ENCODE measurements at places on chromosomes 2 and 18.

GRCh38 chr2:108904680-108905079 is 84.3 kb downstream of the EDAR start:
- no peaks in the 10 kb centered on the region for H3K27me3 ChIP-seq
- no peaks in the 10 kb centered on the region for H3K36me3 ChIP-seq
- peaks cover 7% of the 10 kb centered on the region for H3K4me1 ChIP-seq
- no peak for DNase-seq

DNA sequence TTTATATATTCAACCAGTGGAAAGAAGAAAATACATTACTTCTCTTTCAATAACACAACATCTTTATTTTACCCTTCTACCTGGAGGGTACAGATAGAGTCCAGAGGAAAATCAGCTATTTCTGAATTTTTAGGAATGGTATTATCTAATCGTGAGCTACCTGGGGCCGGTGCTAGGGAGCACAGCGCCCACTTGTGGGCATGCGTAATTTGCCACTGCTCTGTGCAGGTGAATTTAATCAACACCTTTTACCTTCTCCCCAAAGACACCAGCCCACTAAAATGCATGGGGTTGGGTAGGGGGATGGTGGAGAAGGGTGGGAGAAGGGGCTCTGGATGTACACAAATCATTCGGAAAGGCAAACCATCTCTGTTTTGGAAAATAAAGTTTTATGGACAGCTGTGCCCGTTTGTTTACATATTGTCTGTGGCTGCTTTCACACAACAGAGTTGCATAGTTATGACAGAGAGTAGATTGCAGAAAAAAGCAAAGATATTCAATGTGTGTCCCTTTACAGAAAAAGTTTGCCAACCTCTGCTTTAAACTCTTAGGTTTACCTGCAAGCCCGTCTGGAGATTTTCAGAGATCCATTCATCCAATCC is 51.5 kb upstream of the DCC start:
- H3K27me3 ChIP-seq = no peaks in the 10 kb centered on the region
- no peak overlapping the region for H3K4me3 ChIP-seq
- no peaks in the 10 kb centered on the region for H3K4me1 ChIP-seq
- no peaks in the 10 kb centered on the region for H3K36me3 ChIP-seq
- DNase-seq = no peak

- no peak overlapping the region for H3K27ac ChIP-seq
- H3K36me3 ChIP-seq = no peaks in the 10 kb centered on the region
- no peak for DNase-seq
- no peaks in the 10 kb centered on the region for H3K4me1 ChIP-seq
These were observed 341.5 kb upstream of the TMEFF2 start for GRCh38 chr2:192535956-192536921.

DNA sequence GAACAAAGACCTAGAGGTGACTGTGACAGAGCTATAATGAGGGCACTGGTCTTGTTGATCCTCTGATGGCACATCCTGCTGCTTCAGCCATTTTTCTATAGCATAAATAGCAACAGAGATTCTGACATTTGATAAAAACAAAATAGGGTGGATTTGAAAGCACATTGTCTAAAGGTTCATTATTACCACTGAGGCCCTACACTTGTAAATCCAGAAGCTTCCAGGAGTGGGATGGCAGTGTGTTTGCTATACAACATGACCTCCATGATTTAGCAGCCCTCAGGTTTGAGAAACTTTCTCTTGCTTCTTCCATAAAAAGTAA is 93.2 kb upstream of the CD302 start:
- H3K27ac ChIP-seq = no peak overlapping the region
- no peaks in the 10 kb centered on the region for H3K36me3 ChIP-seq
- no peaks in the 10 kb centered on the region for H3K4me1 ChIP-seq
- no peak for DNase-seq
- H3K27me3 ChIP-seq = no peaks in the 10 kb centered on the region

DNA sequence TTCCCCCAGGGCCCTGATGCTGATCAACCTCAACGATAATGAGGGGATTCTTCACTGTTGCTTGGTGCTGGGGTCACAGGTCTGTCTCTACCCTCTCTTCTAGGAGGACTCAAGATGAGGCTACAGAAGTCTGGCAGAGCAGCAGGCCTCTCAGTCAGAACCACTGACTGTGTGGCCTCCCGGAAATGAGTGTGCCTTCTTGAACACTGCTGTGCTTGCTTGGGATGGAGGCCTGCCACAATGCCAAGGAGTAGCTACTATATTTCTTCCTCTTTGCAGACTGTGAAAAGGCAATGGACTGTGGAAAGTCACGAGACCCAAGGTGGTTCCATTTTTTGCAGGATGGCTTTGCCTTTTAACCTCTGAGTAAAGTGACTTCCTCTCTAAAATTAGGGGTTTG is 5.8 kb upstream of the HOXD1 start:
- peak; percentile 9 for DNase-seq
- no peaks in the 10 kb centered on the region for H3K36me3 ChIP-seq
- H3K27ac ChIP-seq = no peak overlapping the region

GRCh38 chr2:231449503-231450054 is 14.7 kb downstream of the NCL start:
- no peak for DNase-seq
- H3K36me3 ChIP-seq = peaks cover 8% of the 10 kb centered on the region
- no peak overlapping the region for H3K4me3 ChIP-seq

GRCh38 chr2:230798769-230799399 is 65.9 kb upstream of the ITM2C start:
- no peaks in the 10 kb centered on the region for H3K27me3 ChIP-seq
- peaks cover 21% of the 10 kb centered on the region for H3K4me1 ChIP-seq
- no peak for DNase-seq
- peaks cover 18% of the 10 kb centered on the region for H3K36me3 ChIP-seq
- H3K4me3 ChIP-seq = no peak overlapping the region

GRCh38 chr2:197372592-197372991 is 62.0 kb upstream of the ANKRD44 start:
- H3K27me3 ChIP-seq = no peaks in the 10 kb centered on the region
- no peak for DNase-seq
- no peaks in the 10 kb centered on the region for H3K4me1 ChIP-seq
- H3K36me3 ChIP-seq = no peaks in the 10 kb centered on the region

GRCh38 chr2:954687-955000 is 4.0 kb downstream of the SNTG2 start:
- no peak overlapping the region for H3K27ac ChIP-seq
- no peak overlapping the region for H3K4me3 ChIP-seq
- H3K27me3 ChIP-seq = peaks cover 14% of the 10 kb centered on the region
- no peak for DNase-seq
- peaks cover 2% of the 10 kb centered on the region for H3K4me1 ChIP-seq

DNA sequence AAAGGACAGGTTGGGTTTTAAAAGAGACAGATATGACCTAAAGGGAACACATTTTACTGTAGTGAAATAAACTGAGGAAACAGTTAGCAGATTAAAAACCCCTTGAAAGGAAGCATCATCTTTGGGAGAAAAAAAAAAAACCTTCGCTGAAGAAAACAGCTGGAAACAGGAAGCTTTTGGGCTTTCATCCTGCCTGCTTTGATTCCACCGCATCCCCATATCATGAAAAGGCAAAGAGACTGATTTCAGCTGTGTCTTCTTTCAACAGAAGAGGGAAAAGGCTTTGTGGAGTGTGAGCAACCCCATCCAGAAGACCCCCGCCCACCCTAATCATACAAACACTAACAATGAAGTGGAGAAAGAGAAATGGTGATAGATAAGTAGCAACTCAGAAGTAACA is 86.4 kb downstream of the TCF4 start:
- no peaks in the 10 kb centered on the region for H3K27me3 ChIP-seq
- H3K27ac ChIP-seq = no peak overlapping the region
- H3K4me1 ChIP-seq = no peaks in the 10 kb centered on the region
- H3K36me3 ChIP-seq = no peaks in the 10 kb centered on the region
- H3K4me3 ChIP-seq = no peak overlapping the region

- no peaks in the 10 kb centered on the region for H3K4me1 ChIP-seq
- H3K36me3 ChIP-seq = no peaks in the 10 kb centered on the region
- DNase-seq = no peak
- no peaks in the 10 kb centered on the region for H3K27me3 ChIP-seq
- no peak overlapping the region for H3K27ac ChIP-seq
These were observed 124.6 kb downstream of the SPOPL start for GRCh38 chr2:138626148-138626547.

GRCh38 chr2:96883306-96883705 is 13.4 kb upstream of the SEMA4C start:
- no peak for DNase-seq
- H3K36me3 ChIP-seq = no peaks in the 10 kb centered on the region
- no peaks in the 10 kb centered on the region for H3K27me3 ChIP-seq
- no peak overlapping the region for H3K27ac ChIP-seq
- H3K4me3 ChIP-seq = no peak overlapping the region
- H3K4me1 ChIP-seq = peaks cover 14% of the 10 kb centered on the region

DNA sequence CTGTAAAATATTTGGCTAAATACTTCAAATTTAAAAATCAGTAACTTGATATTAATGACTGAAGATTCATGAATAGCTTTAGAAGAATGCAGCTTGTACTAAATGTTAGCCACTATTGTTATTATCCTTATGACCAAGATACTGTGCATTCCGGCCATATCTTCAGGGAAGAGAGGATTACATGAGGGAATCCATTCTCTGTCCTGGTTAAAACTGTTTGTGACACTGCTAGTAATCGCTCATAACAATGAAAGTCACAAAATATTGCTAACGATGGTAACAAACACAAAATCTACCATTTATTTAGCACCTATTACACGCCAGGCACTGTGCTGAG is 217.7 kb downstream of the PRKCE start:
- no peak overlapping the region for H3K27ac ChIP-seq
- H3K4me1 ChIP-seq = peaks cover 8% of the 10 kb centered on the region
- H3K4me3 ChIP-seq = no peak overlapping the region
- DNase-seq = no peak
- H3K36me3 ChIP-seq = no peaks in the 10 kb centered on the region

DNA sequence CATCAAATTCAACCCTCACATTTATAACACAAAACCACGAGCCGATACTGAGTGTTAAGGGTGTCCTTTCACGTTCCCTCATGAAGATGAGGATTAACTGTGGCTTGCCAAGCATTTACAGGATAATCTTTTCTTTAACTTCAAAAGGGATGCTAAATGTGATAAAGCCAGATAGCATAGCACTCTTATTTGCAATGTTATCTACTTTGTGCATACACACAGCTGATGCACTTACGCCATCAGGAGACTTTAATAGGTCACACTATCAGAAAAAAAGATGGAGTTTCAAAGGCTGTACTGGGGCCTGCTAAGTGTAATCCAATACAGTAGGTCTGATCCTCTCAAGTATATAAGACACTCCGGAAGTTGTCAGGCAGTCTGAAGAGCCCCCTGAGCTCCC is 572.7 kb downstream of the PIK3C3 start:
- H3K27ac ChIP-seq = no peak overlapping the region
- DNase-seq = no peak
- H3K4me3 ChIP-seq = no peak overlapping the region
- H3K36me3 ChIP-seq = no peaks in the 10 kb centered on the region
- H3K4me1 ChIP-seq = no peaks in the 10 kb centered on the region

GRCh38 chr2:45390441-45390840 is 220.6 kb downstream of the SRBD1 start:
- no peaks in the 10 kb centered on the region for H3K4me1 ChIP-seq
- no peak for DNase-seq
- H3K27ac ChIP-seq = no peak overlapping the region
- no peaks in the 10 kb centered on the region for H3K36me3 ChIP-seq

GRCh38 chr2:204691911-204692510 is 146.7 kb downstream of the PARD3B start:
- no peak for DNase-seq
- H3K4me3 ChIP-seq = no peak overlapping the region
- no peak overlapping the region for H3K27ac ChIP-seq
- H3K36me3 ChIP-seq = no peaks in the 10 kb centered on the region
- H3K4me1 ChIP-seq = no peaks in the 10 kb centered on the region

DNA sequence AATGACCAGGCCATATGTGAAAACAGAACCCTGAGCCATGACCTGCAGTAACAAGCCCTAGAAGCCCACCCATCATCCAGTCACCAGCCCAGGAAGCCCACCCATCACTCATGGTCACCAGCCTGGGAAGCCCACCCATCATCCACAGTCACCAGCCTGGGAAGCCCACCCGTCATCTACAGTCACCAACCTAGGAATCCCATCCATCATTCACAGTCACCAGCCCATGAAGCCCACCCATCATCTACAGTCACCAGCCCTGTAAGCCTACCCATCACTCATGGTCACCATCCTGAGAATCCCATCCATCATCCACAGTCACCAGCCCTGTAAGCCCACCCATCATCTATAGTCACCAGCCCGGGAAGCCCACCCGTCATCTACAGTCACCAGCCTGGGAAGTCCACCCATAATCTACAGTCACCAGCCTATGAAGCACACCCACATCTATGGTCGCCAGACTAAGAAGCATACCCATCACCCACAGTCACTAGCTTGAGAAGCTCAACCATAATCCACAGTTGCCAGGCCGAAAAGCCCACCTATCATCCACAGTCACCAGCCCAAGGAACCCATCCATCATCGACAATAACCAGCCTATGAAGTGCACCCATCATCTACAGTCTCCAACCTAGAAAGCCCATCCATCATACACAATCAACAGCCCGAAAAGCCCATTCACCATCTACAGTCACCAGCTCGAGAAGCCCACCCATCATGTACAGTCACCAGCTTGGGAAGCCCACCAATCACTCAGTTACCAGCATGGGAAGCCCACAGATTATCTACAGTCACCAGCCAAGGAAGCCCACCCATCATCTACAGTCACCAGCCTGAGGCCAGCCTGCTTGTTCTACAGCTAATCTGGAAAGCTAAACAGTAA is 91.9 kb downstream of the TWIST2 start:
- peak; percentile 53 for DNase-seq
- H3K27me3 ChIP-seq = no peaks in the 10 kb centered on the region
- H3K4me3 ChIP-seq = no peak overlapping the region

DNA sequence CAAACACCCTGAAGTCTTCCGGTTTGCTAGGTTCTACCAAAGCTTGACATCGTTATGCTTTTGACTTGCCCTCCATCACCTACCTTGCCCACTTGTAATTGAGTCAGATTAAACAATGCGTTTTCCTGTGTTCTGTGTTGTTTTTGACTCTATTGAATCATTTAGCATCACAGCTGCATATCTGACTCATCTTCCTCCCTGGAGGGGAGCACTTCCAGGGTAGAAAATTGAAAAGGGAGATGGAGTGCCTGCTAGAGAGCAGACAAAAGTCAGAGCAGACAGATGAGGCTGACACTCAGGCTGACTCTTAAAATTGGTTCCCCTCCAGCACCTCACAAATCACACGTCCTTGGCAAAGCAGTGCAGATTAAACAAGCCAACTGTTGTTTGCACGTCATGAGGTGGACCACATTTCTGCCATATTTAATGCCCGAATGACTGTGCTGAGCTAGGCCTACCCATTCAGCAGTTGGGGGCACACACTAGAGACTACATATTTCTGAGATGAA is 2.2 kb downstream of the MPP4 start:
- DNase-seq = no peak
- H3K27me3 ChIP-seq = no peaks in the 10 kb centered on the region
- H3K4me3 ChIP-seq = no peak overlapping the region
- H3K4me1 ChIP-seq = peaks cover 2% of the 10 kb centered on the region
- no peak overlapping the region for H3K27ac ChIP-seq

GRCh38 chr2:218428846-218429558 is 10.1 kb downstream of the VIL1 start:
- no peak for DNase-seq
- H3K27me3 ChIP-seq = no peaks in the 10 kb centered on the region
- no peak overlapping the region for H3K27ac ChIP-seq
- no peaks in the 10 kb centered on the region for H3K4me1 ChIP-seq

- H3K27ac ChIP-seq = no peak overlapping the region
- peaks cover 3% of the 10 kb centered on the region for H3K36me3 ChIP-seq
- H3K4me1 ChIP-seq = no peaks in the 10 kb centered on the region
- H3K4me3 ChIP-seq = no peak overlapping the region
- no peak for DNase-seq
These were observed 57.3 kb downstream of the ITGA6 start for GRCh38 chr2:172484706-172485105.

Data from ascending aorta (tissue), 2 donors.